ENCODE measurements at places on chromosomes 5 and 9.

- DNase-seq, result no peak
These were observed 126.2 kb downstream of the SAXO1 start for GRCh38 chr9:18906656-18907395.

GRCh38 chr5:88860501-88860900 is 22.5 kb downstream of the MEF2C start:
- DNase-seq, result no peak

DNA sequence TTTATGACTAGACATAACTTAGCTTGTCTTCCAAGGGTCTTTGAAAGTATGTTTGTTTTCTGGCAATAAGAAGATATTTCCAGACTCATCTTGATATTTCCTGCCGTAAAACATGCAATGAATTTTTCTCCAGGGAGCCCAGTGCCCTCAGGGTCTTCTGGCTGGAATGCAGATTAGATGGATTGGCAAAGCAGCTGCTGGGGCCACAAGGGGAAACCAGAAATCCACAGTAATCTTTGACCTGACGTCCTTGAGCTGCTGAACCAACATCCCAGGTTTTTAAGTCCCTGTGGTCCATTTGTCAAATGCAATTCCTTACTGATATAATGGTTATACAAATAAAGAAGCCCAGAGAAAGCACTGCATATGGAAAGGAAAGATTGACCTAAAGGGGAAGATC is 93.0 kb downstream of the THBS4 start:
- DNase-seq, result no peak

DNA sequence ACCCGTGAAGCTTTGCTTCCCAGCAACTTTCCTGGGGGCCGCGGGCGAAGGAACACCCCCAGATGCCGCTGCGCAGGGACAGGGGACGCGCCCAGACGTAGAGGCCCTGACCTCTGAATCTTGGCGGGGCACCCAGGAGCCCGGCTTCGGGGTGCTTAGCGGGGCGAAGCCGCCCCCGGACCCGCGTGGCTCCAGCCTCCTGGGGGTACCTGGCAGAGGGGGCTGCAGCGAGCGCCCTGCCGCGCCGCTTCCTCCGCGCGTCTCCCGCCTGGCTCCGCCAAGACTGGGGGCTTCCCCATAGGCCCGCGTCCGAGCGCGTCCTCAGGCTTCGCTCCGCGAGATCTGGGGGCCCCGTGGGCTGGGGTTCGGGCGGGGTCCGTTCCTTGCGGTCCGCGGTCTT is 23.0 kb upstream of the ZNF782 start:
- no peak for DNase-seq

DNA sequence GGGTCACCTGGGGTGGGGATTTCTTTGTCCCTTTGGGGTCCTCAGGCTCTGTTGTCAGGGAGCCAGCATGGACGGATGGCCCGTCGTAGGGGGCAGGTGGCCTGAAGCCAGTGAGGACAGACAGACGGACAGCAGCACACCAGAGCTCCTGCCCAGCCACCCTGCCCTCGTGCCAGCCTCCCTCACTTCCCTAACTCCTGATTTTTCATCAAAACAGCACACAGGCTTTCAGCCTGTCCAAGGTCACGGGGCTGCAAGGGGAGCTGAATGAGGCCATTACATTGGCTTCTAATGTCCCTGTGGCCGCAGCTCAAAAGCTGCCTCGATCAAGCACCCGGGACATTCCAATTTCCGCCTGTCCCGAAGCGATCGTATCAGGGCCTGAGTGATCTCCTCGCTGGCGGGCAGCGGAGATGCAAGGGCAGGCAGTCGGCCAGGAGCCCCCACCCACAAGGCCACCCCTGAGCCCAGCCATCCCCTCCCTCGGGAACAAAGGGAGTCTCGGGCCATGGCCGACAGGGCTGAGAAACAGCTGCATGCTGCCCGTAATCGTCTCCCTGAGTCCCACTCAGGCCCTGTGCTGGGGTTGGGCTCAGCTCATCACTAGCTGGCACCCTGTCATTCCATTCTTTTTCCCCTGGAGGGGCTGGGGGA is 50.5 kb upstream of the RNU6ATAC start:
- no peak for DNase-seq

DNA sequence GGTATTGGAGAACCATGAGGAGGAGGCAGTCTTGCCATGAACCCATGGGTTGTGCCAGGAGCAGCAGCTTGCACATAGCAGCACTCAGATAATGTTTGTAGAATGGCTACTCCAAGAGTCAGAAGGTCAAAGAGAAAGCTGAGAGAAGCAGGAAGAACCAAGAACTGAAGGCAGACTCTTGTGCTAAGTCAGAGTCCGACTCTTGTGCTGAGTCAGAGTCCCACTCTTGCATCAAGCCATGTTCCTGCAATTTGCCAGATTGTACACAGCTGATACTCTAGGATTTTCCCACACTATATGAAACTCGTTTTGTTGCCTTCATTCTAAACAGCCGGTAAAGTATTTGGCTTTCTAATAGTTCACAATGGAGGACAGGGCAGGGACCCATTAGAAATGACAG is 26.2 kb upstream of the HSPA9 start:
- no peak for DNase-seq

DNA sequence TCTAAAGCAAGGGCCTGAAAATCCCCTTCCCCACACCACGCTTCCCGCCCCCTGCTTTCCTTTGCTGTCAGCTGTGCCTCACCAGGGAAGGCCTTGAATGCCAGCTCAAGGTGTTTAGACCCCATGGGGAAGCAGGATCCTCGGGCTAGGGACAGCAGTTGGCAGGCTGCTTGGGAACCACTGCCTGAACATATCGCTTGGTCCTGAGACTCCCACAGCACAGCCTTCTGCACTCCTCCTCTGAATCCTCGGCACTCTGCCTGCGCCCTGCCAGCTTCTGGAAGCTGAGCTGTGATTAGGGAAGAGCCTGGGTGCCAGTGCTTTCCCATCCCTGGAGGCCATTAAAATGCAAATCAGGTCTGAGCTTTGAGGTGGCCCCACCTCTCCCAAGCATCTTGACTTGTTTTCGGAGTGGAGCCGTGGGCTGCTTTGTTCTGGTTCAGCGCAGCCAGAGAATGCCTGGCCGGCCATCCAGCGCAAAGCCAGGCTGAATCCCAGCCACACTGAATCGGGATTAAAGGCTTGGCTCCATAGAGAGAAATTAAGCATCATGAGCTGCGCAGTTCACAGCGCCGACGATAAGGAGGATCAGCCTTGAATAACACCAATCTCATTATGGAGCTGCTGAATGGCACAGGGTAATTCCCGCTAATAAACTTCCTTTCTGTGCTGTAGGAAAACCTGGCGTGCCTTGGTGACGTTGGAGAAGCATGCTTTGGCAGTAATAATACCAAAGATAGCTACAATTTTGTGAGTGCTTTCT is 40.0 kb downstream of the AMBP start:
- no peak for DNase-seq

All from amygdala (tissue), 56 donors.